ENCODE measurements at places on chromosomes 2 and 18.
A peak's percentile ranks its signal among the peaks of the same experiment; 100 is the strongest.

- no peak for DNase-seq
These were observed 403.1 kb downstream of the IRS1 start for GRCh38 chr2:226396541-226396940.

GRCh38 chr2:208024091-208024490, 1.2 kb downstream of the PLEKHM3 start:
- no peak for DNase-seq

GRCh38 chr2:42385225-42385624, 24.2 kb upstream of the COX7A2L start:
- no peak for DNase-seq

- DNase-seq: peak; percentile 47
These were observed 219.2 kb upstream of the UBE2E3 start for GRCh38 chr2:180761224-180761623.

GRCh38 chr2:216243026-216243425, 129.3 kb downstream of the MARCHF4 start:
- DNase-seq: no peak

DNA sequence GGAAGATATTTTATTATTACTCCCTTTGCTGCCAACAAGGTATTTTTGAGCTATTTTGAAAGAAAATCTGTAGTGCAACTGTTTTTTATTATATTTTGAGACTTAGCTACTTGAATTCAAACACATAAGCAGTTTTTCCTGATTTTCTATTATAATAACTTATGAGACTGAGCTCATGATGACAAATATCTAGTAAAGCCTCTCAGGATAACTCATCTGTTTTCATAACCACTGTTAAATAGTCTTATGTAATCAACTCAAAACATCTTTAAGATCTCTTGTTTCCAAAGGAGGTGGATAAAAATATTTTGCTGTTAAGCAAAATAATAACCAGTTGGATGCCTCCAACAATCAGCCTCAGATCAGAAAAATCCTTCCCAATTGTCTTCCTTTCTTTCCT, 21.9 kb upstream of the PPP1CB start:
- no peak for DNase-seq

DNA sequence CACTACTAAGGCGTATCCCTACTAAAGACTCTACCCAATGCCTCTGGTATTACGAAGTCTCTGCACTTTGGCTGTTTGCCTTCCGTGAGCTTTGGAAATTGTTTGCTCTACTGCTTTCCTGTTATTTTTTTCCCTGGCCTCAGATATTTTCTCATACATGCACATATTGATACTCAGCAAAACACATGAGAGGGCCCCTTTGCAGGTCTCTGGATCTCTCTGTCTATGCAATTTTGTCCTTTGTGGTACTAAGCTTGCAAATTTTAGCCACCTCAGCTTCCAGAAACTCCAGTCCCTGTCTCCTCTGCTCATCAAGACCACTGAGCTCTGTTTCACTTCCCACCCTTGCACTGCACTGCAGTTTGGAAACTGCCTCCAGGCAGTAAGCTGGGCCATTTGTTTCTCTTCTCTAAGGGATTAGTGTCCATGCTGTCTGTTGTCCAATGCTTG, 46.6 kb downstream of the TAF1B start:
- no peak for DNase-seq

GRCh38 chr2:1653956-1654695, 90.2 kb downstream of the PXDN start:
- peak; percentile 54 for DNase-seq

GRCh38 chr2:120570001-120570400, 165.7 kb upstream of the GLI2 start:
- no peak for DNase-seq

- no peak for DNase-seq
These were observed 358.3 kb downstream of the ZNF521 start for GRCh38 chr18:24993628-24994027.

DNA sequence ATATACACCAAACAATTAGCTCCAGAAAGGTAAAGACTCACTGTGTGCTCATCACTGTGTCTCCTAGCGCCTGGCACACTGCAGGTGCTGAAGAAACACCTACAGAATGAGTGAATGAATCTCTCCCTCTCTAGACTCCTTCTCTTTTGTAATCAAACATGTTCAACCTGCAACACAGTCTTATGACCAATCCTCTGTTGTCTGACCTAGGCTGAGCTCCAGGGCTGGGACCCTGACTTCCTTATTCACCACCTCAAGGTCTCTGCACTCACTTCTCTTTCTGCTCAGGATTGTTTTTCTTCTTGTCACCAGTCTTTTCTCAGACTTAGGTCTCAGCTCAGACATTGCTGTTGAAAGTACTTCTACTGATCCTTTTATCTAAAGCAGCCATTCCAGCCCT, 9.8 kb downstream of the CKAP2L start:
- no peak for DNase-seq

DNA sequence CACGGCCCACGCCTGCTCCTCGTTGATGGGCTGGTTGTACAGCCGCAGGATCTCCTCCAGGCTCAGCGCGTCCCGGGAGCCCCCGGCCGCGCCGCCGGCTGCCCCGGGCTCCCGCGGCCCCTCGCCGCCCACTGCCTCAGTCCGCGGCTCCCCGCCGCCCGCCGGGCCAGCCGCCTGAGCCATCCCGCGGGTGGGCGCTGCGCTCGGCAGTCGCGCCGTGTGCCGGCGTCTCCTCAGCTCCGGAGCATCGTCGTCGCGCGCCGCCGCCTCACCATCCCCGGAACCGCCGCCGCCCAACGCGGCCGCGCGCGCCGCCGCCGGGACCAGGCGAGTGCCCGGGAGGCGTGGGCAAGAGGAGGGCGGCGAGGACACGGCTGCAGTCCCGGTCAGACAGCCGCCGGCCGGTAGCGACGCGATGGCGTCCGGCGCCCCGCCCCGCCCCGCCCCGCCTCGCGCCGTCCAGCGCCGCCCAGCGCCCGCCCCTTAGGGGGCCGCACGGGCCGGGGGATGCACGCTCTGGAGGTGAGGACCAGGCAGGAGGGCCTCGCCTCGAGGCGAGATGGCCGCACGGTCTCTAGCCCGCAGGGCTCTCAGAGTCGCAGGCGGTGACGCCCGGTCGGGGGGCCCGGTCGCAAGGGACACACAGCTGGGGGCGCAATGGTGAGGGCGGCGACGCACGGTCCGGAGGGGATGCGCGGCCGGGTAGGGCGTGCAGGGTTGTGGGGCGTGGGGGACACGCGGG, at the start of gene SPIRE1:
TSS of gene SPIRE1 (minus strand) at position 424 of the 742 bp plus-strand sequence. CDS start at position 183, 241 bp downstream.
- peak; percentile 48 for DNase-seq

Data from GM04504 (cell line).